ENCODE measurements at places on chromosomes 16 and 17.

GRCh38 chr17:55298111-55298730 lies 33.5 kb downstream of the HLF start:
- no peak for DNase-seq

- no peak for DNase-seq
These were observed 15.5 kb upstream of the USP22 start for GRCh38 chr17:21058098-21058893.

- no peak for DNase-seq
These were observed 95.7 kb upstream of the DNAH17 start for GRCh38 chr17:78672871-78673371.

- DNase-seq = no peak
These were observed 119.3 kb upstream of the TMEM97 start for GRCh38 chr17:28199728-28200127.

DNA sequence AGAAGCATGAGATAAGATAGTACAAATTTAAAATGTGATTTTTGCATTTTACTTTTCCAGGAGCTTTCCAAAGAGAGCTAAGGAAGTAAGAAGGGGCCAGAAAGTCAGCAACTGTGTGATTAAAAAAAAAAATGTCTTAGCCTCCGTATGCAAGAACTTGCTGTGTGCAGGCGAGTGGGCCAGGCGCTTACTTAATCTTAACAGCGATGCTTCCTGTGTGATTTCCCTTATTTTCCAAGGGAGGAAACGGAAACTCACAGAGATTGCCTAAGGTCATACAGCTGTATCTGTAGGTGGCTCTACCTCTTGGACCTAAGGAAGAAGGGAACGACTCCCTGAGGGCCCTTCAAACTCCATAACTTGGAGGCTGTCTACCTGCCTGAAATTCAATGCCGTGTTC lies 11.1 kb downstream of the HS3ST3B1 start:
- DNase-seq = no peak

DNA sequence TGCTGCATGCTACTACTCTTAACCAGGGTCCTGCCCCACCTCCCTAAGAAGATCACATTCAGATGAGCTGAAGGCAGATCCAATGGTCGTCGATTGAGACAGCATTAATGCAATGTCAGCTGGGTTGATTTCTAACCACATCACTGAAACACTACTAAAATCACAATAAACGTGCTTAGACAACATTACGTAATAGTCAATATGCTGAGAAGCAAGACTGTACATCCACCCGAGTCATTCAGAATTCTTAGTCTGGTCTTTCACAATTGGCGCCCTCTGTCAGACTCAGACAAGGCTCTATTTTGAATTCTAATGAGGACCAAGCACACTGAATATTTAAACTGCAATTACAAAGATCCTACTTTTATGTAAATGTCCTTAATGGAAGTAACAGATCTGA lies 205.2 kb downstream of the STX8 start:
- no peak for DNase-seq

DNA sequence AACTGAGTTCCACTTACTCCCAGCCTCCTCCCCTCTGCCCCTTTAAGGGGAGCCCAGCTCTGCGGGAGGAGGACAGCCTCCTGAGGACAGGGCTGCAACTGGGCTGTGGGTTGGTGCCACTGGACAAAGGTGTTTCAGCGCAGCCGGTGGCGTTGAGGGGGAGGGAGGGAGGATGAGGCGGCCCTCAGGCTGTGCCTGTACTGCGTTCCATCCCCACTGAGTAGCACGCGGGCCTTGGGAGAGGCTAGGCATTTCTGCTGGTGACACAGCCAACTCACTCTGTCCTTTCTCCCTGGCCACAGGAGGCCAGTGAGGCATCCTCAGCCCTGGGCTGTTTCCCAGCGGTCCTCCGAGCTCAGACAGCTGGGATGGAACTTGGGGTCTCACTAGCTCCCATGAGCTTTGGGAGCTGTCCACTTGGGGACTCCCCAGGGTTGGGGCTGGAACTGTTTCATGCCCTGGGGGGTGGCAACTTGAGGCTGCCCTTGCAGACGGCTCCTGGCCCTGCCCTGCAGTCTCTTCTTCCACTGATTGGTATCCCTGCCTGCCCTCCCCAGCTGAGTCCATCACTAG lies 70.5 kb downstream of the MPRIP start:
- no peak for DNase-seq

DNA sequence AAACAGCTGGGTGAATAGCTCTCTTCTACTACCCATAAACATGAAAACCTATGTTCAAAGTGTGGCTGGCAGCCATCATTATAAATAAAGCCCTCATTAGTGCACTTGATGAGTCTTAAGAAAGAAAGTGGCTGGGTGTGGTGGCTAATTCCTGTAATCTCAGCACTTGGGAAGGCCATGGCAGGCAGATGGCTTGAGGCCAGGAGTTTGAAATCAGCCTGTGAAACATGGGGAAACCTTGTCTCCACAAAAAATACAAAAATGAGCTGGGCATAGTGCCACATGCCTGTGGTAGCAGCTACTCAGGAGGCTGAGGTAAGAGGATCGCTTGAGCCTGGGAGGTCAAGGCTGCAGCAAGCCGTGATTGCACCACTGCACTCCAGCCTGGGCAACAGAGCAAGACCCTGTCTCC lies 28.3 kb upstream of the APPBP2 start:
- DNase-seq = no peak

- DNase-seq = no peak
These were observed 445.7 kb downstream of the CDH8 start for GRCh38 chr16:61590577-61590976.

GRCh38 chr17:81388091-81388611 lies 7.1 kb upstream of the BAHCC1 start:
- DNase-seq = no peak

DNA sequence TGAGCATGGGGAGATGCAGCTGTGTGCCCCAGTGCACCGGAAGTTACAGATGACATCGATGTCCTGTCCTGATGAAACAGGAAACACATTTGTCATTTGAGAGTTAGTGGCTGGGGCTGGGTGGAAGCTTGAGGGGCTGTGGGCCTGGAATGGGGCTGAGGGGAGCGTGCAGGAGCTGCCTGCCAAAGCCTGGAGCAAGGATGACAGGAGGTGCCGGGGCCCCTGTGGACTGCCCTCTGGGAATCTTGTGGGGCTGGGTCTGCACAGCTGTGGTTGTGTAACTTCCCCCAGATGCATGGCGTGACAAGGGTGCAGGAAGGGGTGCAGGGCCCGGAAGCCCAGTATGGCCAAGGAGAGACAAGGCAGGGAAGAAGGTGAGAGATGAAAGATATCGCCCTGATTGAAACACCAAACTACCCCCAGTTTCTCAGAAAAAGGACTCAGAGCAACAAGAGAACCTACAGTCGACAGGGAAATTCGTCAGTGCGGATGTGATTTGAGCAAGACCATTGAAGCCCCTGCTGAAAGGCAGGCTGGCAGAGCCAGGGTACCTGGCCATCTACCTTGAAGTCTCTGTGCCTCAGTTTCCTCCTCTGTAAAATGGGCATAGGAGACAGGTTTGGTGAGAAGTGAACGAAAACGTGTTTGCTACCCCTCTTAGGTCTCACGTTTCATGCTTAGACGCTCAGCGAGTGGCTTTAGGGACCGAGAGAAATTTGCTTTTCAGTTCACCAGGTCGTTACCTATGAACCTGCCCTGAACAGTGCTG lies 8.8 kb downstream of the MMP25 start:
- DNase-seq = no peak

- DNase-seq = no peak
These were observed 28.0 kb downstream of the CUEDC1 start for GRCh38 chr17:57927048-57927723.

DNA sequence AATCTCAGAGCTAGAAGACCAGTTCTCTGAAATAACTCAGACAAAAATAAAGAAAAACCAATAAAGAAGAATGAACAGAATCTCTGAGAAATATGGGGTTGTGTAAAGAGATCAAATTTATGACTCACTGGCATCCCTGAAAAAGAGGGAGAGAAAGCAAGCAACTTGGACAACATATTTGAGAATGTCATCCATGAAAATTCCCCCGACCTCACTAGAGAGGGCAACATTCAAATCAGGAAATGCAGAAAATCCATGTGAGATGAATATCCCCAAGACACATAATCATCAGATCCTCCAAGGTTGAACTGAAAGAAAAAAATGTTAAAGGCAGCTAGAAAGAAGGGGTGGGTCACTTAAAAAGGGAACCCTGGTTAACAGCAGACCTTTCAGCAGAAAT lies 32.1 kb downstream of the TANC2 start:
- DNase-seq = no peak

DNA sequence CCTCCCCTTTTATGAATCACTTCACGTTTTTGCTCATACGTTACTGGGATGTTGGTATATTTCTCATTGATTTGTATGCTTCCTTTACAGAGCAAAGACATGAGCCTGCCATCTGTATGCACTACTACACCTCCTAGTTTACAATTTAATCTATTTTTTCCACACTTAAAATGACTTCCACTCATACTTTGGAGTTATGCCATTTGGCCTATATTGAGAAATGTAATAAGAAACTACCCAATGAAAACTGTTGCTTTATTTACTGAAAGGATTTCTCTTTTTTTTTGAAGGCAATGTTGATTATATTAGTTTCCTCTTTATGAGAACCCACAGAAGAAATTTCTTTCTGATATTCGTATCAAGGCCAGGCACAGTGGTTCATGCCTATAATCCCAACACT lies 43.1 kb downstream of the DUSP14 start:
- no peak for DNase-seq

- no peak for DNase-seq
These were observed 38.8 kb downstream of the IST1 start for GRCh38 chr16:71933913-71934695.

DNA sequence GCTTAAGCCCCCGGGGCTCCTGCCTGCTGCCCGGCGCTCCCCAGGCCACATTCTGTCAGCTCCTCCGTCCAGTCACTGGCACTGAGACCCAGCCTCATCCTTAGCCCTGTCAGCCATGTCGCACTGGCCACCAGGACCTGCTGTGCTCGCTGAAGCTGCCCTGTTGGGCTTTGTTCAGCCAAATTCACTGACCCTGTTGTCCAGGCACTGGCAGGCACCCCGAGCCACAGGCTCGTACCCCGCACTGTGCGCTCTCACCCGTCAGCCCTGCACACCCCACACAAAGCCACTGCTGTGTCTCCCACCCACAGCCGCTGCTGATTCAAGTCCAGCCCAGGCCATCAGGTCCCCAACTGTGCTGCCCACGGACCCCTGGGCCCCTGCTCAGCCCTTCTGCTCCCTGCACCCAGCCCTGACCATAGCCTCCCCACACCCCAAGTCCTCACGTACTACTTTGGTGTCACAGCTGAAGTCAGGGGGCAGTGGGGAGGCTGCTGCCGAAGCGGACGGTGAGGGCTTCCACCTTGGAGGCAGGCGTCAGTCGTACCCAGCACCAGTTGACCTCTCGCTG lies 131.5 kb upstream of the CHMP6 start:
- no peak for DNase-seq

- DNase-seq = no peak
These were observed 109.2 kb downstream of the SDR42E1 start for GRCh38 chr16:81902025-81902424.

DNA sequence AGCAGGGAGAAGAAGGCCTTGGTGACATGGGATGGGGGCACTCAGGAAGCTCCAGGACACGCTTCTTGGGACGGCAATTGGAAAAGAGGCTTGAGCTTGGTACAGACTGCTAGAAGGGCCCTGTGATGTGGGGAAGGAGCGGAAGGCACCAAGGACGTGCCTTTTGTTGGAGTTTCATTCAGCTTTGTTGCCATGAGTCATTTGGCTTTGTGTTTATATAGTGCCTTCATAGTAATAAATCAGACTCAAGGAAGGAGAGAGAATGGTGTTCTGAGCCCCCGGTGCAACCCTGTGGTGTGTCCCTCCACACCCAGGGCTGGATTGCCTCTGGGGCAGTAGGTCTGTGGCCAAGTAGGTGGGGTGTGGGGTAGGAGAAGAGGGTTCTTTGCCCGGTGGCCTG lies 7.4 kb upstream of the TBX4 start:
- no peak for DNase-seq

DNA sequence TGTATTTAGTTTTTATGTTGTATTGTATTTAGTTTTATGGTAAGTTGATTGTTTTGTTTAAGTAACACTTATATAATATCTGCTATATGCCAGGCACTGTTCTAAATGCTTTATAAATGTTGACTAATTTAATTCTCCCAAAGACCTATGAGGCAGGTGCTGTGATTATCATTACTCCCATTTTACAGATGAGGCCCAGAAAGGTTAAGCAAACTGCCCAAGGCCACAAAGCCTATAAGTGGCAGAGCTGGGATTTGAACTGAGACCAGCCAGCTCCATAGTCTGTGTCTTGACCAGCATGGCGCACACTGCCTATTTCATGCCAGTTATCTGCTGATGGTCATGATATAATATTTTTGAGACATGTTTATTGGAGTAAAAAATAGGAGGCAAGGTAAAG lies 24.0 kb downstream of the IL21R start:
- DNase-seq = no peak

DNA sequence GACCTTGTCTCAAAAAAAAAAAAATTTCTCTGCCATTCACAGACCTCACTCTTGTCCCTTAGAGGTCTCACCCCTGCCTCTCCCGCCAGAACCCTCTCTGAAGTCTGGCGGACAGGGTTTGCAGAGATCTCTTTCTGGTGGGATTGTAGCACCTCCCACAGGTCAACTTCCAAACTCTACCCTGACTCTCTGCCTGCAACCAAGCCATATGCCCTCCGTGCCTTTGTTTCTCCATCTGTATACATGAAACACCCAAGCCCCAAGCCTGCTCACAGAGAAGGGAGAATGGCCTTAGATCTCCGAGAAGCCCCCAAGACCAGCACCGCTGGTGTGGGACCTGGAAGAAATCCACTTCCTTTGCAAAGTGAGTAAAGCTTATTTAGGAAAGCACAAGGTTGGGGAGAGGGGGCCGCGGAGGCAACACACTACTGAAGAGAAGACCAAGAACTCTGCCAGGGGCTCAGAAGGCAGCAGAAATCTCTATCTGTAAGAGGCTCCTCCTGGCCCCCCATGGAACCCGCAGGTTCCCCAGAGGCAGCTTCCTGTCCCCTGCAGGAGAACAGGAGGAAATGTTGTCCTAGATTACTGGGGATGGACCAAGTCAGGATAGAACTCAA lies 219.9 kb downstream of the C16orf78 start:
- DNase-seq = no peak

GRCh38 chr16:82881516-82881915 lies 254.7 kb downstream of the CDH13 start:
- no peak for DNase-seq

- DNase-seq = no peak
These were observed 18.2 kb downstream of the PCTP start for GRCh38 chr17:55768936-55769624.

DNA sequence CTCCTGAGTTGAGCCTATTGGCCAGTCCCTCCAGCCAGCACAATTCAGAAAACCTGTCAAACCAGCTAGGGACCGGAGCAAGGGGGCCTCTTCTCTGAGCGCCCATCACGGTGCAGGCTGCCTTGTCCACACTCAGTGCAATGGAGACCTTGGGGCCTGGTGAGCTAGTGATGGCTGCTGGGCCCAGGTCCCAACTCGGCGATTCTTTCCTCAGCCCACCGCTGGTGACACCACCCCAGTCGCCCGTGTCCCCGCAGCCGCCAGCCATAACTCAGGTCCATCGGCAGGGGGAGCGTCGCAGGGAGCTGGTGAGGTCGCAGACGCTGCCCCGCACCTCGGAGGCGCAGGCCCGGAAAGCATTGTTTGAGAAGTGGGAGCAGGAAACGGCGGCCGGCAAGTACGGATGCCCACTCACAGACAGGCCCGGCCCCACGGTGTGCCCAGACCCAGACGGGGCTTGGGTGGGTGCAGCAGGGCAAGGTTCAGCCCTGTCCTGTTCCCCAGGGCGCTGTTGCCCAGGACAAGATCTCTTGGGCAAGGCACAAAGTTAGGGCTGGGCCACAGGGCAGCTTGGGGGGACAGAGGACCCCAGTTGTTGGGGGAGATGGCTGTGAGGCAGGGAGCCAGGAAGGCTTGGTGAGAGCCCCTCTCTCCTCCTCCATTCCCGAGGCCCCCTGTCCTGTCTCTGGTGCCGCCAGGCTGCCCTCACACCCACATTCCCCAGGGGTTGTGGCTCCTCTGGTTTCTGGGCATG lies 10.8 kb downstream of the SMTNL2 start:
- no peak for DNase-seq
